CD4-positive, alpha-beta T cell treated with Interleukin-1 beta for 1 hour (primary cell): ENCODE measurements at places on chromosomes 1 and 21.

DNA sequence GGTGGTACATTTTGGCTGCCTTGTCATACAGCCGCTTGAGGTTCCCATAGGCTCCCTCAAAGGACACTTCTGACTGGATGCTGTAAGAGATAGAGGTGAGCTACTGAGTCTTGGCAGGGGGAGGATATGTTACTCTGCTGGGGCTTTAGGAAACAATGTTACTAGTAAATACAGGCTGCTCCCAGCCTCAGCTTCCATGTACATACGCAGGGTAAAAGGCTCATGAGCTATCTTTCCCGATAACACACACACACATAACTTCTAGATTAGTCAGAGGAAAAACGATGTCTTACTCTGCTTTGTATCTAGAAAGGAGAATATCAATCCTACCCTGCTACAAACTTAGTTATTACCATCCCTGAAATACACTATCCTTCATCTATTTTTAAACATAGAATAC lies 14.3 kb downstream of the SMG5 start:
- no peak for DNase-seq

DNA sequence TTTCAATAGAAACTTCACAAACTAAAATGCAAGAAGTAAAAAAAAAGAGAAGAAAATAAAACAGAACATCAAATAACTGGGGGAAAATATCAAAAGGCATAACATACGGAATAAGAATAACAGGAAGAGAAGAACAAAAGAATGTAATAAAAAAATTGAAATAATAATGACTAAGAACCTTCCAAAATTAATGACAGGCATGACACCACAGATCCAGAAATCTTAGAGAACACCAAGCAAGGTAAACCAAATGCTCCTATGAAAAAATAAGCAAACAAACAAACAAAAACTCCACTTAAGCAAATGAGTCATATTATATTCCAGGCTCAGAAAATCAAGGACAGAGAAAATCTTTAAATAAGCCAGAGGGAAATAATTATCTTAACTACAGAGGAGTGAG lies 8.7 kb downstream of the OR10J1 start:
- DNase-seq: no peak

- DNase-seq: no peak
Measured at GRCh38 chr21:43021191-43021590, 46.8 kb downstream of the PKNOX1 start.

GRCh38 chr1:161131523-161132409 lies 701 bp downstream of the DEDD start:
- no peak for DNase-seq

GRCh38 chr1:155125946-155126555 lies 1.6 kb upstream of the EFNA1 start:
- no peak for DNase-seq

GRCh38 chr1:248585266-248585665 lies 10.7 kb upstream of the OR2T34 start:
- no peak for DNase-seq

- DNase-seq: no peak
Measured at GRCh38 chr1:172946814-172947507, 103.8 kb downstream of the TNFSF18 start.

DNA sequence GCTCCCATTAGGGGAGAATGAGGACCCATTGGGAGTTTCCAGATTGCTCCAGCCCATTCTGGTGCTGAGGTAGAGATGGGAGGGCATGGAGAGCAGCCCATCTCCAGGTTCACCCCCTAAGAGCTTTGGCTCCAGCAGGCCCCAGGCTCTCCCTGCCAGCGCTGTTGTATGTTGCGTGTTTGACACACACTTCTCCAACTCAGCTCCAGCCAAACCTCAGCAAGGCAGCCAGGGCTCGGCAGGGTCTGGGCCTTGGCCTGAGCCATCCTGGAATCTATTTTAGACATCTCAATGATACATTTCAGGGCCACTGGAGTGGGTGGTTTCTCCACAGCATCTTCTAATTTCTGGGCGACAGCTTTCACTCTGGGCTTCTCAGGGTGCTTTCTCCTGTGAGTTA lies 117.0 kb downstream of the NAV1 start:
- no peak for DNase-seq

DNA sequence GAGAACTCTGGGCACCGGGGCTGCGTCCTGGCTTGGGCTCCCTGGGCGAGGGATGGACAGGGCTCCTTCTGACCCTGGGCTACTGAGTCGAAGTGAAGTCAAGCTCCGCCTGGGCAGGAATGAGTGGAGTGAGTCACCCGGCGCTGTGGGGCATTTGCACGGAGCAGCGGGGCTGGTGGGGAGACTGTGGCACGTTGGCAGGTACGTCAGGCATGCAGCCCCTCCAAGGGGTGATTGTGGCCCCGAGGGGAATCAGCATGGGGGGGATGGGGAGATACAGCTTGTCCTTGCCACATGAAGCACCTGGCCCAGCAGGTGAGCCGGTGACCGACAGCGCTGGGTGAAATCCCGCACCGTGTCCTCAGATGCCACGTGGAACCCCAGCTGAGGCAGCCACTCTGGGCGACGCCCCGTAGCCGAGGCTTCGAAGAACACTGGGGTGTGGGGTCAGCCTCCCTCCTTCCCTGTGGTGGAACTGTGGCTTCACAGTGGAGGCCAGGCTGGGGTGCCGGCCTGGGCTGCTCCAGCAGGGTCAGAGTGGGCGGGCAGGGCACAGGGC lies 62.3 kb downstream of the COL18A1 start:
- DNase-seq: no peak

- no peak for DNase-seq
Measured at GRCh38 chr1:201270616-201271390, 12.5 kb upstream of the PKP1 start.

DNA sequence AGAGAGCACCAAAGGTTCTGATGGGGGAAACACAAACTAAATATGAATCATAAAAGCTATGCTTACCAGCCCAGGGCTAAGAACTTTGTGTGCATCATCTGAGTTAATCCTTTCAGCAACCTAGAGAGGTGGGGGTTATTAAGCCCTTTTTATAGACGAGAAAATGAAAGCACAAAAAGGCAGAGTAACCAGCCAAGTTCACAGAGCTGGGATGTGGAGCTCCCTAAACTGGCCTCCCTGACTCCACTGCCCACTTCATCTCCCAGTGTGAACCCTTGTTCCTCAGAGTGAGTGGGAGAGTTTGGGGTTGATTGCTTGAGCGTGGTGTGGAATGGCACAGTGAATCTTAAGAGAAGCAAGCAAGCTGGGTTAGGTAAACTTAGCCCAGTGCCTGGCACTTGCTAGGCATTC lies 10.8 kb upstream of the BCAR3 start:
- DNase-seq: no peak

GRCh38 chr1:39116860-39117728 lies 87.4 kb upstream of the MACF1 start:
- no peak for DNase-seq

GRCh38 chr1:183739741-183740271 lies 65.1 kb upstream of the RGL1 start:
- no peak for DNase-seq

- DNase-seq: no peak
Measured at GRCh38 chr1:108595507-108595906, 35.6 kb downstream of the EEIG2 start.

DNA sequence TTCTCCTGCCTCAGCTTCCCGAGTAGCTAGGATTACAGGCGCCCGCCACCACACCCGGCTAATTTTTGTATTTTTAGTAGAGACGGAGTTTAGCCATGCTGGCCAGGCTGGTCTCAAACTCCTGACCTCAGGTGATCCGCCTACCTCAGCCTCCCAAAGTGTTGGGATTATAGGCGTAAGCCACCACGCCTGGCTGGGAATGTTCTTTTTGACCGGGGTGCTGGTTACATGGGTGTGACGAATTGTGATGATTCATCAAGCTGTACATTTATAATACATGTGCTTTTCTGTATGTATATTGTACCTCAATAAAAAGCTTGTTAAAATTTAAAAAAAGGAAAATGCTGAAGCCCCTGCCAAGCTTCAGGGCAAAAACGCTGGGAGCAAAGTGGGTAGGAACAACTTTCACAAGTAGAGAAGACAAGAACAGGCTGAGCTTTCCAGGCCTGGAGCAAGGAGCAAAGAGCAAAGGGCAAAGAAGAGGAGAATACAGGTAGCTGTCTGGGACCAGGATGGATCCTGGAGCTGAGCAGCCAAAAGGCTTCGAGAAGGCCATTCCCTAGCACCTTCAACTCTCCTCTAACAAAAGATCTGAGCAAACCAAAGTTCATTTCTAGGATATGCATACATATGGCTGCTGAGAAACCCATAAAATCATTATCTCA lies 20.5 kb upstream of the YRDC start:
- DNase-seq: no peak

DNA sequence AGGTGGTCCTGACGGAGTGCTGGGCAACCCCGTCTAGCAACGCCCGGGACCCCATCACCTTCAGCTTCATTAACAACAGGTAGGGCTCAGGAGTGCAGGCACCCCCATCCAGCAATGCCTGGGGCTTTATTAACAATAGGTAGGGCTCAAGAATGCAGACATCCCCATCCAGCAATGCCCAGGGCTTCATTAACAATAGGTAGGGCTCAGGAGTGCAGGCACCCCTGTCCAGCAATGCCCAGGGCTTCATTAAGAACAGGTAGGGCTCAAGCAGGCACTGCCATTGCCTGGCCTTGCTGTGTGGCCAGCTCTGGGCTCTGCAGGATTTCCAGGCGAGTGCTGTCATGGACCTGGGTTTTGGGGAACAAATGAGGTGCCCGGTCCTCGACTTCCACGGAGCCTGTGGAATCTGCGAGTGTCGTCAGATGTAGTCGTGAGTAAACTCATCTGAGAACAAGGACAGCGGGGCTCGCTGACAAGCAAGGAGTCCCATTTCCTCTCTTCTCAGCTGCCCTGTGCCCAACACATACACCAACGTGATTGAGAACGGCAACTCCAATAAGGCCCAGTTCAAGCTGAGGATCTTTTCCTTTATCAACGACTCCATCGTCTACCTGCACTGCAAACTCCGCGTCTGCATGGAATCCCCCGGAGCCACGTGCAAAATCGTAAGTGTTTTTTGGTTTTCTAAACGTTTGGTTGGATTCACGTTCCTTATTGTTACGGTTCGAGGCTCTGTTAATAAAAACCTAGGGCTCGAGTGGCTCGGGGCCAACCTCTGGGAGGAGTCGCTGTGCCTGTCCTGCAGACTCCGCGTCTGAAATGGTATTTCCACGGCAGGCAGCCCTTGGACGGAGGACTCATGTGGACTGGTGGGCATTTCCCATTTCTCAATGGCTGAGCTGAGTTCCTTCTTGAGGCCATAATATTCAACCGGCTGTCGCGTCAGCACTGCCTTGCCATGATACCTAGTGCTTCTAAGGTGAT lies 56.3 kb downstream of the UMODL1 start:
- no peak for DNase-seq

DNA sequence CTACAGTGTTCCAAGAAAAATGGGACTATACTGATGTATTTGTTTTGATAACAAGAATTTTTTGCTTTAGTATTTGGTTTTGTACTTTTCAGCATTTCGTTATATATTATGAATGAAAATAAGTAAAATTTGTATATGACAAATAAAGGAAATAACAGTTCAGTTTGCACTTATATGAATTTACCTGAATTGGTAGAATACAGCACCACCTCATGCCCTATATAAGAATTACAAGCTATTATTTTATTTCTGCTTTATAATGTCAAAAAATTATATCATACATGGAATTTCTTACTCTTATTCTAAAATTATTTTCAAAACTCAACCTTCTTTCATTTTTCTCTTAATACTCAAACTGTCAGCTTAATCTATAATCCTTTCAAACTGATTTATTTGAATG lies 14.6 kb downstream of the EFCAB7 start:
- no peak for DNase-seq

DNA sequence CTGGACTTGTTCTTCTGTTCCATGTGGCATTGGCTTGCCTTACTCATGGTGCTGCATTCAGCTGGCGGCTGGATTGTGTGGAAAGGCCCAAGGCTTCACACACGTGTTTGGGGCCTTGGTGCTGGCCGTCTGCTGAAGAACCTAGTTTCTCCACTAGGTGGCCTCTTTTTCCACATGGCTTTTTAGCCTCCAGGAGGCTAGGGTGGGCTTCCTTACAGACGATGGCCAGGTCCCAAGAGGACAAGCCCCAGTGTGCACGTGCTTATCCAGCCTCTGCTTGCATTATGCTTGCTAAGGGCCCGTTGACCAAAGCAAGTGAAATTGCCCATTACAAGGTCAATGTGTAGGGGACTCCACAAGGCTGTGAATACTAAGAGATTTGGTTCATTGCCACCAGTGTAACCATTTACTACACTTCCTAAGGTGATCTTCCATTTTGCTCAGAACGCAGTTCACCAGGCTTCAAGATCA lies 47.5 kb upstream of the FOXO6 start:
- no peak for DNase-seq

DNA sequence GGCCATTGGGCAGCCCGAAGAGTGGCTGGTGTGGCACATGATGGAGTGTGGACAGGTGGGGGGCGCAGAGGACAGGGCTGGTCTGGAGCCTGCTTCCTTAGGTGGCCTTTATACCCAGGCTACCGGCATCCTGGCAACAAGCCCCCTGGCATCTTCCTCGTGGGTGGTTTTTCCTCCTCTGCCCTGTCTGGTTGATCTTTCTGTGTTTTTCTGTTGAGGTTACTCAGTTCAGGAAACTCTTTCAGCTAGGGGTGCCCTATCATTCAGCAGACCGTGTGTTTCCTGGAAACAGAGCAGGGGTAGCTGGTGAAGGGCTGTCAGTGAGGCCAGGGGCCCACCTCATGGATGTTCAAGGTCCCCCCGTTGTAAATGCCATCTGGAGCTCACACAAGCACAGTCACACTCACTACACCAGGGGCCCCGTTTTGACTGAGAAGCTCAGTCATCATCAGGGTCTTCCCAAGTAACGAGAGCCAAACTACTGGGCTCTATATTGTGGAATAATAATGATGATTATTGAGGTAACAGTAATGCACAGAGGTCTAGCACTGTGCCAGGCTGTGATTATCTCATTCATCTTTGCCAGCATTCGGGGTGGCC lies at the start of gene KRTAP12-4:
KRTAP12-4 (minus strand) TSS at position 84 of the 600 bp plus-strand sequence; CDS start at position 39, 45 bp downstream.
- no peak for DNase-seq

GRCh38 chr1:167463875-167464575 lies 54.3 kb downstream of the CD247 start:
- DNase-seq: no peak

DNA sequence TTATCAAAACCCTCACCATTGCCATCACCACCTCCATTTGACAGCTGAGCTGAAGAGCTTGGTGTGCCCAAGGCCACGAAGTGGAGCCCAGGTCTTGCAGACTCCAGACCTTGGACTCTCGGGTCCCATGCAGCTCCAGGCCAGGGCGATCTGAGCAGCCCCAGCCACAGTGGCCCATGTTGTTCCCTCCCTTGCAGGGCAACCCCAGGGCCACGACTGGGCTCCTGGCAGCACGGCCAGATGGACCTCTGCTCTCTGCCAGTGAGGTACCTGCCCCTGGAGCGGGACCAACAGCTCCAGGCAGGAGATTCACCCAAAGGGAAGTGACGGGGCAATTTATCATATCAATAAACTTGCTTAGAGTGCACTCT lies 182.7 kb upstream of the VAMP3 start:
- DNase-seq: no peak

GRCh38 chr1:77283701-77284425 lies 2.0 kb downstream of the AK5 start:
- no peak for DNase-seq

- no peak for DNase-seq
Measured at GRCh38 chr1:50971748-50972305, 1.8 kb downstream of the CDKN2C start.
